Amygdala (tissue), 56 donors: ENCODE measurements at places on chromosomes 7 and 10.

GRCh38 chr7:107563081-107563774 is 492 bp downstream of the COG5 start:
- DNase-seq = no peak

DNA sequence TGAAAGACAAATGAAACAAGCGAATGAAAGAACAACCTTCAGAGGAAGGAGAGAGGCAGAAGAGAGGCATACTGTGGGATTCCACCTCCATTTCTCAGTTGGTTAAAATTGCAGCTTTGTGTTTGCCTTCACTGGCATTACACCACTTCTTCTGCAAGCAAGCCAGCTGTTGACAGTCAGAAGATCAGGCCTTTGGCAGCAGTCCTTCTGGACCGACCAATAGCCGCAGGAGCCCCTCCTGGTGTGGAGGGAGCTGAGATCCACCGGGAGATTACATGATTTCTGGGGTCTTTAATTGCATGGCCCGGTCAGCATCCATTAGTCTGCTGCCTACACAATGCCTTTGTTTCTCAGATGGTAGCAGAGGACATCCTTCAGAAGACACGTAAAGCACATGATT is 206.7 kb downstream of the ADAM12 start:
- no peak for DNase-seq

DNA sequence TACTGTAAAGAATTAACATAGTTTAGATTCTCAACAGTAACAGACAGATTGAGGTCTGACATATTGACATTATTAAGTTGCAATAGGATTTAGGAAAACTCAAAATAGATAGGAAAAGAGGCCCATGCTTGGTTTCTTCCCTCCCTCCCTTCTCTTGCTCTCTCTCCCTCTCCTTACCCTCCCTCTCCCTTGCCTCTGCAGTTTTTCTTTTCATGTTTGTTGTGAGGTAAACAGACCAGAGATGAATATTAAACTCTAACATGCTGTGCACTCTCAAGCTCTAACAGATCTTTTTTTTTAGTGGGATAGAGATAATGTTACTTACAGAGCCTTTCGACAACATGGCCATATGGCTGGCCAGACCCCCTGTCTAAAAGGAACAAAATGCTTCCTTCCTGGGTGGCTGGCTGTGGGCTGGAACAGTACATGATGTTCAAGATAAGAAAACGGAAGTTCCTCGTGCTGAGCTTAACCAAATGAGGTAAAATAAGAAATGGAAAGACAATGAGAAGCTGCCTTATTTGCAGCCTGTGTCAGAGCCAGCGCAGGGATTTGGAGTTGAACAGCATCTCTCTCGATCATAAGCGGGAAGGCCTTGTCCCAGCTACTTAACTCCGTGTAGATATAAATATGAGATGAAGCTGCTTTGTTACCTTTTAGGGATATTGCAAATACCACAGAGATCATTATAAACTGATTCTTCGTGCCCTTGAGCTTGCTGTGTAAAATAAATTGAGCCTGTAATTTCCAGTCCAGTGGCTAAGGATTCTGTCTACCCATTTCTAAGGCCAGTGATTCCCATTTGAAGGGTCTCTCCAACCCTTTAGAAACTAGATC is 391.9 kb upstream of the NPVF start:
- DNase-seq = no peak

GRCh38 chr7:51139796-51140195 is 176.8 kb downstream of the COBL start:
- DNase-seq = no peak

DNA sequence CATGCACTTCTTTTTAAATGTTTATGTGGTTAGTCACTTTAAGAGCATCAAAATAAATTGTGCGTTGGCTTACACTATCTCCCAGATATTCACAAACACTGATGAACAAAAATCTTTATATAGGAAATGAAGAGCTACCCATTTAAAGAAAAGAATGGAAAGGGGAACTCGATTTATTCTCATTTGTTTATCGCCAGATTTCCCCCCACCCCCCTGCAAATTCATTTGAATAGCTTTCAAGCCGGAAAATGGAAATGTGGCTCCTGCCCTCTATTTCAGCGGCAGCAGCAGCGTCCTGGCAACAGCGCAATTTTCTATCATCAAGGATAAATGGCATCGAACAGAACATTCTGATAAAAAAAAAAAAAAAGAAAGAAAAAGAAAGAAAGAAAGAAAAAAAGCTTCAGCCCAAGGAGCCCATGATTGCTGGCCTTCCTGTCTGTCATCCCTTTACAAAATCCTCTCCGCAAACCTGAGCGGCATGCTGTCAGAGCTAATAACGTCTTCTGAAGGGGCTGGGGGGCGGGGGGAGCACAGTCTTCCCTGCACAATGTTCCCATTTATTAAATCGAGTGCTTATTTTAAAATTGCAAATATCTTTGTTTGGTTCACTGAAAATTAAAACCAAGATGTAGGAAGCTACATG is 13.7 kb upstream of the DLX6 start:
- no peak for DNase-seq

DNA sequence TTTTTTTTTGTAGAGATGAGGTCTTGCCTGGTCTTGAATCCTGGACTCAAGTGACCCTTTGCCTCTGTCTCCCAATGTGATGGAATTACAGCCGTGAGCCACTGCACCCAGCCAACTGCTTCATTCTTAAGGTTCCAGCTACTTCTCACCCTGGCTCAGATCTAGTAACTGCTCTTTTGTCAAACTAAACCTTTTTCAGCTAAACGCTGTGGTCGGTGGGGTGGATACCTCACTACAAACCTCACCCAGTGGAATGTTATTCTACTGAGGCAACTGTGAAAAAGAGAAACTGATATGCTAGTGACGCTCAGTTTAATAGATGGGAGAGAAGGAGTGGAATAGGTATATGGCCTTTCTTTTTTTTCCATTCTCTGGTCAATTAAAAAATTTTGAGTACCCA is 1.7 kb upstream of the MRLN start:
- no peak for DNase-seq

DNA sequence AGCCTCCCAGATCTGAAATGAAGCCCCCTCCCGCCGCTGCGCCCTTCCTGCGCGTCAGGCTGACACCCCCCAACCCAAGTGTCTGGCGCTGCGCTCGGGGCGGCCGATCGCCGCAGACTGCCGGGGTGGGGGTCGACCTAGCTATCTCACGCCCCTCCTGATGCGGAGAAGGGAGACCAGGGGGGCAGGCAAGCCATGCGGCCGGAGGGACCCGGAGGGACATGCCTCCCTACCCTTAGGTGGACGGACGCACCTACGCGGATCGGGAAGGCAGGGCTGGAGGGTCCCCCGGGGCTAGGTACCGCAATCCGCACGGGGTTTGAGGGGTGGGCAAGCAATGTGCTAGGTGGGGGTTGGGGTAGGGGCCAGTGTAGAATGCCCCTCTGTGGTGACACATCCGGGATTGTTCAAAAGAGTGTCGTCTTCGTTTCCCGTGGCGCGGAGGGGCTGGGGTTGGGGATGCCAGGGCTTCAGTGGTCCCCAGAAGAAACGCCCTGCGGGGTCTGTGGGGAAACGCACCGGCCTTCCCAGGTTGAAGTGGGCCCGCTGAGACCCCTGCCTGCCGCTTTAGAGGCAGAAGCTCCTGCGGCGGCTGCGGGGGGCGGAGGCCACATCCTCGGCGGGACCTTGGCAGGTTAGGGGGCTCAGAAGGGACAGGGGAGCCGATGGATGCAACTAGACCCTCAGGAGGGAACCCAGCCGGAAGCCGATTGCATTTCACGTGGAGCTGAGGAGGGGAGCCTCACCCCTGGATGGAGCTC is 913 bp downstream of the ADCYAP1R1 start:
- no peak for DNase-seq

DNA sequence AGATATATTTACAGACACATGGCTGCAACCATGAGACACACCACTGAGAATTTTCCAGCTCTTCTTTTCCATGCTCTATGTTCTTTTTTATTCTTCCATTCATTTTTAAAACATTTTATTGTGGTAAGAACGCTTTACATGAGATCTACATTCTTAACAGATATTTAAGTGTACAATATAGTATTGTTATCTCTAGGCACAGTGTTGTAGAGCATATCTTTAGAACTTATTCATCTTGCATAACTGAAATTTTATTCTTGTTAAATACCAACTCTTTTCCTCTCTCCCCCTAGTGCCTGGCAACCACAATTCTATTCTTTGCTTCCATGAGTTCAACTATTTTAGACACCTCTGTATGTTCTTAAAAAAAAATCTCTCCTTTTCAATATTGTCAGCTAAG is 67.1 kb upstream of the HABP2 start:
- no peak for DNase-seq

DNA sequence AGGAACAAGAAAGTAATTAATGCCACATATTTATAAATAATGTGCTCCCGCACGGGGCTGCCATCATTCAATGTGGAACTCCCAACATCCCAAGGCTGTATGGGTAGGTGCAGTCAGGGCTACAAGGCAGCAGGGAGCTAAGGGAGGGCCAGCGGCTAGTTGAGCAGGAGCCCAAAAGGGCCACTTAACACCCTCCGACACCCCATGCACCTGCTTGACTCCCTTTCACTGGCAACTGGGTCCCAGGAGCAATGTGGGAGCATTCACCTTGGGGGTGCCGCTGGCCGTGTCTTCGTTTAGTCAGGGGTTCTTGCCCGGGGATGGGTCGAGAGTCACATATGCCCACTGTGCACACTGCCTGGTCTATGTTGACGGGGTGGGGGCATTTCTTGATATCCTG is 27.9 kb downstream of the SCART1 start:
- no peak for DNase-seq

- no peak for DNase-seq
Observed at GRCh38 chr7:128172151-128172550, 68.9 kb upstream of the LEP start.

DNA sequence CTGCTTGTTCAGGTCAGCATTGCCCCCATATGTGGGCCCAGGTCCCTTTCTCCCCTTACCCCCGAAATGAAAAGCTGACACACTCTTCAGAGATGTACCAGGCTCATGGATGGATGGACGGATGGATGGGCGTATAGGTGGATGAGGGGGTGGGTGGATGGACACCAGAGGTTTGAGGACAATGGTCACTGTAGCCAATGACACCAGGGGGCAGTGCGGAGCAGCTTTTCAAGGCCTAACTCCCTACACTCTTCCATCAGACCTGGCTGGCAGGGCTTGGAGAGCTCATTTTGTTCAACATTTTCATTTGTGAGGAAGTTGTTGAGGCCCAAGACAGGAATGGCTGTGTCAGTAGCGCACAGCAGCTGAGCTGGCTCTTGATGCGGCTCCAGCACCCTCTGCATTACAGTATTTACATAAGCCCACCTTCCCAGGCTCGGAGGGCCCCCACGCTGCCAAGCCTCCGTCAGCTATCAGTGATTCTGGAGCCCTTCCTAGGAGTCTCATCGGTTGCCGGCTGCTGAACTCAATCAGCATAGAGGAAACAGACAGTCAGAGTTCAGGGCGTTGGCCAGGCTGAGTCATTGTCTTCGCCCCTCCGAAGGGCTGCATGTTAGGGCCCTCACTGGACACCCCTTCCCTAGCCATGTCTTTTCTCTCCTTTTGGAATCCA is 11.6 kb upstream of the FFAR4 start:
- DNase-seq = peak; percentile 15

GRCh38 chr7:44163591-44163990 is 22.5 kb upstream of the MYL7 start:
- no peak for DNase-seq

- DNase-seq = peak; percentile 75
Observed at GRCh38 chr7:105589356-105590077, 8.2 kb upstream of the EFCAB10 start.

- no peak for DNase-seq
Observed at GRCh38 chr10:536371-536925, 153.0 kb downstream of the DIP2C start.

GRCh38 chr7:105461518-105461917 is 60.6 kb downstream of the PUS7 start:
- no peak for DNase-seq

DNA sequence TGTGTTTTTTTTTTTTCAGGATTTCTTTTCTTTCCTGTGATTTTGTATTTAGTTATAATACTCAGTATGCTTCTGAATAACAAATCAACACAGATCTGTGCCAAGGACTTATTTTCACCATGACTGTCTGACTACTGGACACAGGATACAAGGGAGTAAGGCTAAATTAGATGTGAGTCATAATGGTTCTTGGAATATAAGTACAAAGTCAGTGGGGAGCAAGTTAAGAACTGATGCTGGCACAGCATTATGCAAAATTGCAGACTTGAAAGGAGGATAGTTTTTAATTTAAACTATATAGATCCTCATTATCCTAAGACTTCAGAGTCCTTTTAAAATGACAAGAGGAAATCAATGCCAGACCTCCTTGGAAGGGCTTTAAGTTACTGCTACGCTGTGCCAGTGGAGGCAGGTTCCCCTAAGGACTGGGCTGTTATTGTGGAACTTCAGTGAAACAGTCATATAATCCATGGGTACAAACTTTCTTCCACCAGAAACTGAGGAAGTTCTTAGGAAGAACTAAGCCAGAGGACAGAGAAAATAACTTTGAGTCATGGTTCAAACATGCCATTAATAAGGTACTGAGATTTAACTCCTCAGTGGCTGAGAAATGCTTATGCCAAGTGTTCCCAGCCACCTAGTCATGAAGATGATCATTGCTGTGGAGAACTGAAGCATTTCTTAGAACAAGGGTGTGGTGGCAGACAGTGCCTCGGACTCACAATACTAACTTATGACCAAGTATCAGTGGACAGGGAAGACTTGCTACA is 531.2 kb downstream of the HTR7 start:
- DNase-seq = no peak

GRCh38 chr10:114879541-114880158 is 58.1 kb downstream of the FHIP2A start:
- DNase-seq = no peak

GRCh38 chr7:2754086-2754485 is 66.1 kb downstream of the AMZ1 start:
- no peak for DNase-seq

DNA sequence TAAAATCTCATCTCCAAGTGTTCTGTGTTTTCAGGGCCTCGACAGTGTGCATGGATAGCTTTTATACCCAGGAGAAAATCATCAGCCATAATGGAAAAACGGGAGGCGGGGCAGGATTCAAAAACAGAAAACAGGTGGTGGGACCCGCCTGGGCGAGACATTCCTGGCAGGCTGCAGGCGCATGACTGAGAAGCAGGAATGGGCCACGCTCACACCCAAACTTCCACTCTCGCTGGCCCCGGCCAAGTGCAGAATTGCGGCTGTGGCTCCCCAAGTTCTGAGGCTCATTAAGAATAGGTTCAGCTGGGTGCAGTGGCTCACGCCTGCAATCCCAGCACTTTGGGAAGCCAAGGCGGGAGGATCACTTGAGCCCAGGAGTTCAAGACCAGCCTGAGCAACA is 60.6 kb downstream of the C10orf143 start:
- no peak for DNase-seq

DNA sequence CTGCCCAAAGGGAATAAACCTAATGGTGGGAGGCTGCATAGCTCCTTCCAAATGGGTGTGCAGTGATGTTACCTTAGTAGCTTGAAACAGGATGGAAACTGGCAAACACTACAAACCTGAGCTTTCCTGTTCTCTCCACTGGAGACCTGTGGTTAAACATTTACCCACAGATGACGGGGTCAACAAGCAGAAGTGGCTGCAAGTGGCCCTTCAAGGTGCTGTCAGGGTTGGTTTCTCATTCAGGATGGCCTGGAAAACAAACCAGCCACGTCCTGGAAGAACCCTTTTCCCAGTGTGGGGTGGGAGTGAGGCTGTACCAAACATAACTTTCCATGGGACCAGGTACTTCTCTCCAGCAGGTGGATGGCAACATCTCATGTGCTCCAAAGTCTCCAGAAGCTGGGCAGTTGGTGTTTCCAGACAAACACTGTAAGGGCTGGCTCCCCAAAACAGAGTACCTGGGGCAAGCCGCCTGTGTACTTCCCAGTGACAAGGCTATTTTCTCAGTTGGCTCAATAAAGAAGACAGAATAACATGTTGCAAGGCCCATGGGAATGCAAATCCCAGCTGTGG is 67.5 kb downstream of the DNAJB9 start:
- no peak for DNase-seq

- no peak for DNase-seq
Observed at GRCh38 chr10:23157691-23158369, 34.3 kb upstream of the PTF1A start.
